ENCODE measurements at places on chromosomes 13 and 19.

GRCh38 chr13:48749144-48749543, 95.4 kb downstream of the CYSLTR2 start:
- DNase-seq = peak; percentile 27

DNA sequence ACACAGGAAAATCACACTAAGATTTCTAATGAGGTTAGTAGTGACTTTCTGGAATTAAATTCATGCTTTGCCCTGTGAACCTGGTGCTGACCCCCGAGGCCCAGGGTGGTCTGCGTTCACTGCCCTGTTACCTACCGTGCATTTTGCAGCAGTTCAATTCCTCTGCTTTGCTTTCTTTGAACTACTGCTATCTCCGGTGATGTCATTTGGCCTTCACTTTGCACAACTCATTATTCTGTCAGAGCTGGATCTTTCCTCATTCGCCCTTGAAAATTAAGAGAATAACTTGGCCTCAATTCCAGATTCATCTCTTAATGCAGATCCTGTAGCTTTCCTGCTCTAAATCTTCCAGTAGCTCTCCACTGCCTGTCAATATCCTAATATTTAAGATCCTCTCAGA, 8.8 kb upstream of the LRRC63 start:
- no peak for DNase-seq

GRCh38 chr13:114144606-114145244, 12.3 kb upstream of the RASA3 start:
- DNase-seq = no peak

- DNase-seq = no peak
These were observed 9.7 kb upstream of the PTBP1 start for GRCh38 chr19:787536-787935.

GRCh38 chr19:3821156-3821555, 35.0 kb upstream of the MATK start:
- no peak for DNase-seq

DNA sequence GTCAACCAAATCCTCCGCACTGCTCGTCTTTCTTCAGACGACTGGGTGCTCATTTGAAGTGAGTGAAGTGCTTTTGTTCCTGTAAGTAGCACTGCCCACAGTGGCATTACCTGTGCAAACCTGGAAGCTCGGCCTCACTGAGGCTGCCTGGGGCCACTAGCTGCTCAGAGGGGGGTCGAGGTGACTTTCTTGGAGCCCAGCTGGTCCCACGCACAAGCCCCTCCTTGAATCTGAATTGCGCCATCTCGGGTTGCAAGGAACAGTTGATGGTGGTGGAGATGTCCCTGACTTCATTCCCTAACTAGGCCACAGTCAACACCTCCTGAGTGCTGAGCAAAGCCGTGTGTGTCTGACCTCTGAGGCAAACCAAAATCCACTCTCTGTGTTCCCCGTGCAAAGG, 79.3 kb upstream of the GPR183 start:
- DNase-seq = no peak

DNA sequence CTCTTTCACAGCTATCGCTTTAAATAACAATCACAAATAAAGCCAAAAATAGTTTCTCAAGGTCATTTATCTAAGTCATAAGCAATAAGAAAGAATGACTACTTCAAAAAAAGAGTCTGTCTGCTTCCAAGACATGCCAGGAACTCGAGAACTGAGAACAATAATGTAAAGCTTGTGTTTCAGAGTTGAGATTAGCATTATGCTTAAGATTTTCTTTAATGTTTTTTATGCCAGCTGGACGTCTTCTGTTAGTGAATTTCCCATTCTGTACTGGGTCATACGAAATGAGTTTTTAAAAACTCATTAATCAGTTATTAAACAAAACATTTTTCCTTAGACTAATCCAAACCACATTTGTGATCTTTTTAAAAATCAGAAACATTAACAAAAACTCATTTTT, 3.2 kb upstream of the SPRYD7 start:
- no peak for DNase-seq

- no peak for DNase-seq
These were observed 28.0 kb upstream of the UFM1 start for GRCh38 chr13:38321654-38322053.

GRCh38 chr13:65656740-65657329, 1573.3 kb downstream of the PCDH9 start:
- DNase-seq = no peak

GRCh38 chr19:566403-566802, 6.0 kb upstream of the BSG start:
- DNase-seq = no peak

DNA sequence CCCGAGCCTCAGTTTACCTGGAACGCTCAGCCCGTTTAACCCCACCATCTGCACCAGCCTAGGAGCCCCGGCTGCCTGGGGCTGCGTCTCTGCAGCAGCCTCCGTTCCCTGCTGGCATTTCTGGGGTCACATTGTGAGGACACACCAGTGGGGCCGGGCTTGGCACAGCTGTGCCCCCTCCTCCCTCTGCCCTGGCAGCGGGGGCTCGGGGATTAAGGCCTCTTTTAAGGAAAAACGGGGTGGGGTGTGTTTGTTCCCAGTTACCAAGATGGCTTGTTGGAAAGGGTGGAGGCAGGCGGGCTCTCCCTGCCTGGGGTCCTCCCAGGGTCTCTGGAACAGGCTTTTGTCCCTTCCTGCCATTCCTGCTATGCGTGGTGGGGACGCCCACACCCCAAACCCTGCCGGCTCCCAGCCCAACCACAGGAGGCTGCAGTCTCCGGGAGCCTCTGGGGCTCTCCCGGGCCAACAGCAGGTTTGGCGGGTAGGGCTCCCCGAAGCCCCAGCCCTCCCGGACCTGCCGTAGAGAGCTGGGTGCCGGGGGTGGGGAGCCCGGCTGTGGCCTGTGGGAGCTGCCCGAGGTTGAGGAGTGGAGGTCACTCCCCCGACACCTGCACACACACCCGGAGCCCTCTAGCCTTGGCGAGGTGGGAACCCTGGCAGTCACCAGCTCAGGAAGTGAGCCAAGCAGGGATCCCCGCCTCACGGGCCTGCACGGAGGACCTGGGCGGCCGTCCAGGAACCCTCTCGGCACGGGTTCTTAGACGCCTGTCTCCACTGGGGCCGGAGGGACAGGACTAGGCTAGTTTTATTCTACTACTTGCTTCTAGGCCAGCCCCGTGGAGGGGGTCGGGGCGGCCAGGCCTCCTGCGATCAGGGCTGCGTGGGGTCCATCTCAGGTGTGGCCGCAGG, 36.9 kb downstream of the GADD45B start:
- DNase-seq = no peak

DNA sequence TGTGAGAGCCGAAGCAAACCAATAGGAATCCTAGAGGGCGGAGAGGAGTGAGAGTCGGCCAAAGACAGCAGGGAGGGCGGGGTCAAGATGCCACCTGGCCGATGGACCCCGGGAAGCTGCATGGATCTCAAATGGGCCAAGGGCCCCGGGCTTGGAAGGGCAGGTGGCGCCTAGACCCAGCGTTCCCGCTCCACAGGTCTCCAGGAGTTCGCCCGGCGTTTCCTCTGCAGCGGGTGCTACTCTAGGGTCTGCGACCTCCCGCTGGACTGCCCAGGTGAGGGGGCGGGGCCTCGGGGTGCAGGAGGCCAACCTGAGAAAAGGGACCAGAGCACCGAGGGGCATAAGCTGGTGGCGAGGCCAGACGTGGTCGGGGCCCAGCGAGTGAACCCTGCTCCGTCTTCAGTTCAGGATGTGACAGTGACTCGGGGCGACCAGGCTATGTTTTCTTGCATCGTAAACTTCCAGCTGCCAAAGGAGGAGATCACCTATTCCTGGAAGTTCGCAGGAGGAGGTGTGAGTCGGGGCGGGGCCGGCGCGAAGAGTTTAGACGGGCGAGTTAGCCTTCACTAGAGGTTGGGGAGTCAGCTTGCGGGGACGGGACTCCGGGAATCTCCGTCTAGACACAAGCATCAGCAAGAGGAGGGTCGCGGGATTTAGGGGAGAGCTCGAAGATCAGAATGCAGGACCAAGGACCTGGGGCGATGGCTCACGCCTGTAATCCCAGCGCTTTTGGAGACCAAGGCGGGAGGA, 9.9 kb downstream of the SPACA6 start:
- no peak for DNase-seq

- no peak for DNase-seq
These were observed 13.8 kb downstream of the DNASE2 start for GRCh38 chr19:12867120-12868099.

- DNase-seq = no peak
These were observed 19.1 kb upstream of the CCNP start for GRCh38 chr19:40245506-40246128.

DNA sequence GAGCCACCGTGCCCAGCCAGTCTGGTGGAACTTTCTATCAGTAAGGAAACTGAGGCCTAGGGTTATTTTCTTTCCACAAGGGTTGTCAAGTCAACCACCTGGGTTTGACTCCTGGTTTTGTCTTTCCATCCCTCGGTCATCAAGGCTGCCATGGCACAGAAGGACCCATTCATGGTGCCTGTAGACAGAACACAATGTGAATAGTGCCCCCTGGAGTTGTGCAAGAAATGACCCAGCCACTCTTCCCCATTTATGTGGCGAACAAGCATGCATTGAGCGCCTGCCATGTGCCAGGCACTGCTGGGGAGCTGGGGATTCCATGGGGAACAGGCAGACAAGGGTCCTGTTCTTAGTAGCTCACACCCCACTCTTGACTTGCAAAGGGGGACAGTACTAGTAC, 4.1 kb downstream of the SMARCA4 start:
- no peak for DNase-seq

DNA sequence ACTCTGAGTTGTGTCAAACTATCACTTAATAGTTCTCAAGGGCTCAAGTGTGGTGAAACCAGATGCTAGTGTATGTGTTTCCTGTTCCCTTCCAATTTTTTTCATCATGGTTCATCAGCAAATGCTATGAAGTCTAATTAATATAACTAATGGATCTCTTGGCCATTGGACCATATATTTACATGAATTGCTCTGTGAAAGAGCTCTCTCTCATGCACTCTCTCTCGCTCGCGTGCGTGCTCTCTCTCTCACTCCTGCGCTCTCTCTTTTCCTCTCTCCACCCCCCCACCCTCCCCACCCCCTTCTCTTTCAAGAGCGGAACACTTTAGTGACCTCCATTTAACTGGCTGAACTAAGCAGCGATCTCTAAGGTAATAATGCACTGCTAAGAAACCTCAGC, 547.0 kb upstream of the GPC6 start:
- DNase-seq = no peak

GRCh38 chr19:31955061-31955460, 390.3 kb upstream of the ZNF507 start:
- DNase-seq = no peak

DNA sequence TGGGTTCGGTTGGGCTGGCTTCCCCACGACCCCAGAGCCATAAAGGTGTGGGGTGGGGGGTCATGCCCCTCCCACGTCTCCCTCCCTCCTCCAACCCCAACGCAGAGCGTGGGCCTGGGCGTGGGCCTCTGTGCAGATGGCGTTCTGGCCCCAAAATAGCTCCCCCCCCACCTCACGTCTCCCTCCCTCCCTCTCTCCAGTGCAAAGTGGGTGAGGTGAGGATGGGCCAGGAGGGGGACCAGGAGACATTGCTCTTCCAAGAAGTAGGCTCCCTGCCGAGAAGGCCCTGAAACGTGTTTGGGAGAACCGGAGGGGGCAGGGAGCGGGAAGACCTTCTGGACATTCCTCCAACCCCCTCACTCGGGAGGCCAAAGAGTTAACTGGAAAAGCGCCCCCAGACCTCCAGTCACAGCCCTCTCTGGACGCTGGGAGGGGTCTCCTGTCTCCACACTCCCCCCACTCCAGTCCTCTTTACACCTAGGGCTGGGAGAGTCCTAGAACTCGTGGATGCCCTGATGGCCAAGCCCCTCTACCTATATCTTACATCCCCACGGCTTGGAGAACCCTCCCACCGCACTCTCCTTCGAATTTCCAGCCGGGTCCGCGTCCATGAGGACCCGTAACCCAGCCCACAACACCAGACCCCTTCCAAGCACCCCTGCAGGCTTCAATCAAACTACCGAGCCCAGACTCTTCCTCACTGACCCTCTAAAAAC, 855 bp downstream of the UNC13A start:
- DNase-seq = no peak

DNA sequence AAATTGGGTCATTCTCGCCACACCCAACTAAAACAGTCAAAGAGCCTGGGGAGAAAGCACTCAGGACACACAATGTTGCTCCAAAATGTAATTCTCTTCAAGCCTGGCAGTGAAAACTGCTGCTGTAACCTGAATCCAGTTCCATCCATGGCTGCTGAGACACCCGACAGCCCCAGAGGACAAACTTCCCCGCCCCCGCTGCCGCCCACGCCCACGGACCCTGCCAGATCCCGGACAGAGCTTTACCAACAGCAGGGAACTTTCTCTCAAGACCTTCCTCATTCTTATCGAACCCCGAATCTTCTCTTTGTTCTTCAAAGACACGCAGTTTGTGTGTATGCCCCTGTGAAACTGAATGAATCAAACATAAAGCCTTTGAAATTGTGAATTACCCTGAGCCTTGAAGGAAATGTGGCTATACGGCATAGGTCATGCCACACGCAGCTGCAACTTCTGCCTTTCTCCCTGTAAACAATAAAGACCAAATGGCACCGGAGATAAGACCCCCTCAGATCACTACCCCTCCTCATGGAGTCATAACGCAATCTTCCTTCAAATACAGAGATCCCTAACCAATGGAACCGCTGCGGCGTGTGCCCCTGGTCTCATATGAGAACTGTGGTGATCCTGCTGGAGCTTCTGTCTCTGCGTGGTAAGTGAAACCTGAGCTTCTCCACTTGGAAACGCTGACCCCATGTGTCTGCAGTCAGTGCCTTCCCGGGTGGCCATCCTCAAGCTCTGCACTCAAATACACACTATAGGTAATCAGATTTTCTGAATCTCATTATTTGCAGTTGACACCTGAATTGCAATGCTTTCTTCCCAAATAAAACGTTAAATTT, 4.8 kb upstream of the LAMP1 start:
- DNase-seq = peak; percentile 3

DNA sequence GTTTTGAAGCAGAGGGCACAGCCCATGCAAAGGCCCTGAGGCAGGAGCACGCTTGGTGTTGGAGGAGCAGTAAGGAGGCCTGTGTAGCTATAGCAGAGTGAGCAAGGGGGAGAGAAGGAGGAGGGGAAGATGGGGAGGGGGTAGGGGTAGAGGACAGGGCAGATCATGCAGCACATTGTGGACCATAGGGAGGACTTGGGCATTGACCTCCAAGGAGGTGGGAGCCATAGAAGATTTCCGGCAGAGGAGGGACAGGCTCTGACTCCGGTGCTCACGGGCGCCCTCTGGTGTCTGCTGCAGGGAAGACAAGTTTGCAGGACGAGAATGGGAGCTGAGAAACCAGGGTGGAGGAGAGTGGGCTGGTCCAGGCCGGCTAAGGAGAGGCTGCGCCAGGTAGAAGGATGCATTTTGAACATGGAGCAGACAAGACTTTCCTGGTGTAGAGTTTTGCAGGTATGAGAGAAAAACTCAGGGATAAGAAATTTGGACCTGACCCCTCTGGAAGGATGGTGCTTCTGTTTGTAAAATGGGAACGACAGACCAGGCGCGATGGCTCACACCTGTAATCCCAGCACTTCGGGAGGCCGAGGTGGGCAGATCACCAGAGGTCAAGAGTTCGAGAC, 13.7 kb upstream of the CREB3L3 start:
- peak; percentile 55 for DNase-seq

DNA sequence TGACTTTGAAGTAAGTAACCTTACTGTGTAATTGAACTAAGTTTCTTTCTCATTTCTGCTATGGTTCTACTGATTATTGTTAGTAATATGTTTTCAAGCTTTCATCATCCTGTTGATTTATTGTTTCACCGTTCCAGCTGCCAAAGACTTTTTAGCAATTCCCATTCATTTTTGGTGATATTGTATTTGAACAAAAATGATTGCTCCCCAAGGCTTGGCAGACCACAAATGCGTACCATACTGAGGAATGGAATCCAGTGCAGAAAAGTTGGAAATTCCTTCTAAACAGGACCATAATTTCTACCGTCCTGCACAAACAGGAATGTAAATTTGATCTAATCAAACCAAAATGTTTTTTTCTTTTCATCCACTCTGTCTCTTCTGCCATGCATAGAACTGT, 10.7 kb downstream of the EPSTI1 start:
- no peak for DNase-seq

Measured in HFFc6 (cell line).